ENCODE measurements at places on chromosomes 16 and 17. TPM values are rescaled to one million over a fixed set of nuclear protein-coding genes. Genes with fewer than 3 reads are reported as not detected.

DNA sequence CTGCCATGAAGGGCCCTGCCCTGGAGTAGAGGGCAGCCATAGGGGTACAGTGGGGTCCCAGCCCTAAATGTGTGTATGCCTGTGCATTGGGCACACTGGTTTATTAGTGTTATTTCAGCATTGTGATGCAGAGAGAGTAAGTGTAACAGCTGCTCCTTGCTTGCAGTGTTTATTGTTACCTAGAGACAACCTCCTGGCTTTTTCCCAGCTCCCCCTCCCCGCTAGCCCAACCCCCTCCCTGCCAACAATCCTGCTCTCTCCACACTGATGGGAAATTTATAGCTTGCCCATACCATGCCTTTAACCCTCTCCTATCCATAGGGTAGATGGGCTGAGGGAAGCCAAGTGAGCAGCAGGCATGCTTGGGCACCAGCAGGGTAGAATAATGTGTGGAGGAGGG is 51.3 kb downstream of the NEUROD2 start:
- H3K36me3 ChIP-seq: peaks cover 4% of the 10 kb centered on the region
- H3K4me3 ChIP-seq: no peak overlapping the region
- H3K27ac ChIP-seq: no peak overlapping the region
- no peaks in the 10 kb centered on the region for H3K27me3 ChIP-seq

- DNase-seq: no peak
- no peak overlapping the region for H3K27ac ChIP-seq
- H3K36me3 ChIP-seq: no peaks in the 10 kb centered on the region
- H3K4me1 ChIP-seq: no peaks in the 10 kb centered on the region
- H3K4me3 ChIP-seq: no peak overlapping the region
These were observed 25.3 kb upstream of the RBBP6 start for GRCh38 chr16:24514096-24514495.

DNA sequence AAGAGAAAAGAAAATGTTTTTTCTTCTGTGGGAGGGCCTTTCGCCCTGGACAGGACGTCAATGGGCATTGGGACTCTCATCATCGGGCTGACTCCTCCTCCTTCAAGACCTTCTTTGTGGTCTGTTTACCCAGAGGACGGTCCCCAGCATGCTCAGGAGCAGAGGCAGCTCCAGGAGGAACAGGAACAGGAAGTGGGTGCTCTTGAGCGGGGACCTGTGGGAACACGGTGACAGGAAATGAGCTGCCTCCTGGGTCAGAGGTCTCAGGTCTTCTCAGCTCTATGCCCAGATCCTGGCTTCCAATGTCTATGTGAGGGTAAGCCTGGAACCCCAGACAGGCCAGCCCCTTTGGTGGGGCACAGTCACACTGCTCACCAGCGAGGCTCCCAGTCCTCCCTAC is 12.2 kb downstream of the CD300LD start:
- DNase-seq: no peak
- H3K27ac ChIP-seq: no peak overlapping the region
- peaks cover 4% of the 10 kb centered on the region for H3K4me1 ChIP-seq
- H3K27me3 ChIP-seq: peaks cover 5% of the 10 kb centered on the region

GRCh38 chr17:876272-876671 is 94.1 kb downstream of the MRM3 start:
- H3K27ac ChIP-seq: no peak overlapping the region
- peaks cover 37% of the 10 kb centered on the region for H3K27me3 ChIP-seq
- DNase-seq: peak; percentile 7
- peak overlapping the region; percentile 44 for H3K4me3 ChIP-seq

GRCh38 chr16:32116080-32116479 is 137.0 kb upstream of the TP53TG3D start:
- H3K36me3 ChIP-seq: no peaks in the 10 kb centered on the region
- DNase-seq: no peak
- H3K4me3 ChIP-seq: peak overlapping the region; percentile 81
- H3K27me3 ChIP-seq: no peaks in the 10 kb centered on the region

DNA sequence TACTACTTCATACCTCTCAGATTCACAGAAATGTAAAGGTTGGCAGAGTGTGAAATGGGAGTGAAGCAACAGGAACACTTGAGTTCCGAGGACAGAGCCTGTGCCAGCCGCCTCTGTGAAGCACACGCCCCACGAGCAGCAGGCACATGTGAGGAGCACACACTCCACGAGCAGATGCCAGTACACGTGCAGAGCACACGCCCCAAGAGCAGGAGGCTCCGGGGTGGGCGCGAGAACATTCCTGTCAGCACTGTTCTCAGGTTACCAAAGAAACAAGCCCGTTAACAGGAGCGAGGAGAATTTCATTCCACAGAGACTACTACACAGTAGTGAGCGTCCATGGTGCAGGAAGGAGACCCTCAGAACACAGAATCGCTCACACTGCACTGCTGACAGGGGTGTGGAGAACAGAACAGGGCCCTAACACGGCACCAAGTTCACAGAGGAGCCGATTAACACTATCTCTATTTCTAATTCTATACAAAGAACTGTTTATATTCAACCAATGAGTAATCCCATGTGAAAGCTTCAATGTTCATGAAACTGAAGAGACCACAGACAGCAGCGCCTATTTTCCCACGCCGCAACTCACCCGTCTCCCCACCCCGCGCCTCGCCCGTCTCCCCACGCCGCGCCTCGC is 40.1 kb downstream of the KLHDC4 start:
- no peak overlapping the region for H3K27ac ChIP-seq
- H3K4me1 ChIP-seq: no peaks in the 10 kb centered on the region
- H3K4me3 ChIP-seq: no peak overlapping the region
- no peaks in the 10 kb centered on the region for H3K27me3 ChIP-seq

GRCh38 chr17:76671912-76672262 is 28.3 kb upstream of the ST6GALNAC1 start:
- H3K4me1 ChIP-seq: peaks cover 54% of the 10 kb centered on the region
- peak overlapping the region; percentile 83 for H3K27ac ChIP-seq
- H3K36me3 ChIP-seq: no peaks in the 10 kb centered on the region
- H3K27me3 ChIP-seq: no peaks in the 10 kb centered on the region
- no peak for DNase-seq
- peak overlapping the region; percentile 96 for H3K4me3 ChIP-seq

- H3K27me3 ChIP-seq: peaks cover 6% of the 10 kb centered on the region
- no peaks in the 10 kb centered on the region for H3K36me3 ChIP-seq
These were observed 34.3 kb upstream of the WSCD1 start for GRCh38 chr17:6035801-6036394.

DNA sequence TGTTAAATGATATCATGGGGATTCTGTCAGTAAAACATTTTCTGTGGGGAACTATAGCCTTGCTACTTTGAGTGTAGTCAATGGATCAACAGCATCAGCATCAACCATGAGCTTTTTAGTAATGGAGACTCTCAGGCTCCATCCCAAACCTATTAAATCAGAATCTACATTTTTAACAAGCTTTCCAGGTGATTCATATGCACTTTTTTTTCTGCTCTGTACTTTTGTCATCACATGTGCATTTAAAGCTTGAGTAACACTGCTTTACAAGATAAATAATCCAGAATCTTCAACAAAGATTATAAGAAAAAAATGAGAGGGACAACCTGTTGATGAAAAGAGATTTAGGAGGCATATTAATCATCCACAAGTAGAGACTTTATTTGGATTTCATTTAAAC is 23.5 kb downstream of the NUP93 start:
- H3K27ac ChIP-seq: no peak overlapping the region
- H3K36me3 ChIP-seq: peaks cover 8% of the 10 kb centered on the region
- no peak overlapping the region for H3K4me3 ChIP-seq
- H3K4me1 ChIP-seq: peaks cover 28% of the 10 kb centered on the region
- DNase-seq: no peak

GRCh38 chr16:27853651-27854050 is 209.9 kb downstream of the GSG1L start:
- no peaks in the 10 kb centered on the region for H3K4me1 ChIP-seq
- no peak overlapping the region for H3K27ac ChIP-seq
- no peak overlapping the region for H3K4me3 ChIP-seq
- H3K36me3 ChIP-seq: no peaks in the 10 kb centered on the region

DNA sequence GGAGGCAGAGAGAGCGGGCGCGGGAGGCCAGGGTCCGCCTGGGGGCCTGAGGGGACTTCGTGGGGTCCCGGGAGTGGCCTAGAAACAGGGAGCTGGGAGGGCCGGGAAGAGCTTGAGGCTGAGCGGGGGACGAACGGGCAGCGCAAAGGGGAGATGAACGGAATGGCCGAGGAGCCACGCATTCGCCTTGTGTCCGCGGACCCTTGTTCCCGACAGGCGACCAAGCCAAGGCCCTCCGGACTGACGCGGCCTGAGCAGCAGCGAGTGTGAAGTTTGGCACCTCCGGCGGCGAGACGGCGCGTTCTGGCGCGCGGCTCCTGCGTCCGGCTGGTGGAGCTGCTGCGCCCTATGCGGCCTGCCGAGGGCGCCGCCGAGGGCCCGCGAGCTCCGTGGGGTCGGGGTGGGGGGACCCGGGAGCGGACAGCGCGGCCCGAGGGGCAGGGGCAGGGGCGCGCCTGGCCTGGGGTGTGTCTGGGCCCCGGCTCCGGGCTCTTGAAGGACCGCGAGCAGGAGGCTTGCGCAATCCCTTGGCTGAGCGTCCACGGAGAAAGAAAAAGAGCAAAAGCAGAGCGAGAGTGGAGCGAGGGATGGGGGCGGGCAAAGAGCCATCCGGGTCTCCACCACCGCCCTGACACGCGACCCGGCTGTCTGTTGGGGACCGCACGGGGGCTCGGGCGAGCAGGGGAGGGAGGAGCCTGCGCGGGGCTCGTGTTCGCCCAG is 1.2 kb upstream of the CBX4 start:
- H3K36me3 ChIP-seq: no peaks in the 10 kb centered on the region
- peak; percentile 49 for DNase-seq
- peaks cover 15% of the 10 kb centered on the region for H3K27me3 ChIP-seq
- peaks cover 43% of the 10 kb centered on the region for H3K4me1 ChIP-seq
- peak overlapping the region; percentile 95 for H3K4me3 ChIP-seq

DNA sequence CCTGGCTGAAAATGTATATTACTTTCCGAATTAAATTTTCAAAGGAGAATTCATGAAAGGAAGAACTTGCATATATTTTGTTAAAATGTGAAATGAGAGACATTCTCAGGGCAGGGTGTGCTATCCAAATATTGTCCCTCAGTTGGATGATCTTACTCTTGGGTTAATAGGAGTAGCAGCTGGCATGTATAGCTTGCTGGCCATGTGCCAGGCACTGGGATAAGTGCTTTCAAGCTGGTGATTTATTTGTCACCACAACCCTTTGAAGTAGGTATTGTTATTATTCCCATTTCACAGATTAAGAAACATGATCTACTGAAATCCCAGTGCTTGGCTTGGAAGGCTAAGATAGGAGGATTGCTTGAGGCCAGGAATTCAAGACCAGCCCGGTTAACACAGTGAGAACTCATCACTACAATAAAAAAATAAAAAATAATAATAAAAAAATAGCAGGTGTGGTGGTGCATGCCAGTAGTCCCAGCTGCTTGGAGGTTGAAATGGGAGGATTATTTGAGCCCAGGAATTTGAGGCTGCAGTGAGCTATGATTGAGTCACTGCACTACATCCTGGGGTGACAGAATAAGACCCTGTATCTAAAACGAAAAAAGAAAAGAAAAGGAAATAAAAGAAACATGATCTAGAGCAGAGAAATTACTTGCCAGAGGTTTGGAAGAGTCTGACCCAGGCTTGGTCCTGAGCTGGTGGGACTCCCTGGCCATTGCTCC is 11.6 kb upstream of the MPHOSPH6 start:
- H3K36me3 ChIP-seq: no peaks in the 10 kb centered on the region
- no peak for DNase-seq
- H3K27ac ChIP-seq: peak overlapping the region; percentile 12
- peaks cover 34% of the 10 kb centered on the region for H3K27me3 ChIP-seq
- H3K4me3 ChIP-seq: no peak overlapping the region

DNA sequence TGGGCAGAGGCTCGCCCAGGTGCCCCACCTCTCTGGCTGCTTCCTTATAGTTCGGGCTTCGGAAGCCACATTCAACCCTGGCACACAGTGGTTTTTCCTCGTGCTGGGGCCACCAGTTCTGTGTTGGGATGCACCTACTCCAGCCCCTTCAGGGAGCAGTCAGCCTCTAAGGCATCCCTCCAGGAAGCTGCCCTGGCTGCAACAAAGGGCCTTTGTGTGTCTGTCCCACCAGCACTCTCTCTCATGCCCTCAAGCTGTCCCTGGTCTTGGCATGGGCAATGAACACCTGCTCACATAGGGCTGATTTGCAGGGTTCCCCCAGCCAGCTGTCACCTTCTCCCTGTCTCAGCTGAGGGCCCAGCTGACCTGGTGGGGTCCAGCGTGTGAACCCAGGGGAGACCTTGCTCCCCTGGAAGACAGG is 754 bp upstream of the NOXO1 start:
- peaks cover 4% of the 10 kb centered on the region for H3K36me3 ChIP-seq
- H3K27me3 ChIP-seq: peaks cover 28% of the 10 kb centered on the region
- no peak for DNase-seq
- peaks cover 32% of the 10 kb centered on the region for H3K4me1 ChIP-seq
- H3K27ac ChIP-seq: no peak overlapping the region

- DNase-seq: no peak
- peaks cover 7% of the 10 kb centered on the region for H3K27me3 ChIP-seq
These were observed 16.7 kb downstream of the MMP28 start for GRCh38 chr17:35778641-35779196.

GRCh38 chr16:2339521-2340484 is 725 bp downstream of the ABCA3 start:
- peaks cover 20% of the 10 kb centered on the region for H3K4me1 ChIP-seq
- H3K36me3 ChIP-seq: peaks cover 5% of the 10 kb centered on the region
- peaks cover 10% of the 10 kb centered on the region for H3K27me3 ChIP-seq
- peak; percentile 58 for DNase-seq

- no peaks in the 10 kb centered on the region for H3K36me3 ChIP-seq
- peaks cover 20% of the 10 kb centered on the region for H3K4me1 ChIP-seq
- H3K4me3 ChIP-seq: no peak overlapping the region
- DNase-seq: no peak
- H3K27ac ChIP-seq: peak overlapping the region; percentile 34
These were observed 147.7 kb downstream of the SKAP1 start for GRCh38 chr17:48282303-48282702.

DNA sequence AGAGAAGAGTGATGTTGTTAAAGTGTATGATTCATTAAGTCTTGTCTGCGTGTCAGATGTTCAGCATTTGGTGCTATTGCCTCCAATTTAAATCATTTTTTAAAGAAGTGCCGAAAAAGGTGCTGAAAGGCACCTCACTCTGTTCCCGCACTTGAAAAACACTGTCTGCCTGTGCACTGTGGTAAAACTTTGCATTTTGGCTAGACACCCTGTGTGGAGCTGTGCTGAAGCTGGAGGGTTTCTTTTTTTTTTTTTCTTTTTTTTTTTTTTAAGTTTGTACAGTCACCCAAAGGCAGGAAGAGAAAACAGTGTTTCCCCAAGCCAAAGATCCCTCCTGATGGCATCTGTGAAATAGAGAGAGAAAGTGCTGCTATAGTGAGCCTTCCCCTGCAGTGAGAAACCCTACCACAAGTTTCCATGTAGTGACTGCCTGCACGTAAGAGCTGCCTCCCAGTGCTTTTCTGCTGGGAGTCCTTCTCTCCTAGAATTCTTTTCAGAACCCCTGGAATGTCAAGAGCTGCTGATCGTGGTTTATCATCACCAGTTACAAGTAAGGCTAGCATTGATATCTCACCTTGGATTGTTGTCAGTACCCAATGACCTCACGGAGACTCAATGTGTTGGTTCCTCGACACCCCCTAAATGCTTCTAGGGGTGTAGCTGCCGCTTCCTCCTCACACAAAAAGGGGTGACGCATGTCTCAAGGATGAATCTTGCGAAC is 116.0 kb upstream of the SOX9 start:
- H3K27ac ChIP-seq: peak overlapping the region; percentile 41
- H3K27me3 ChIP-seq: no peaks in the 10 kb centered on the region
- H3K36me3 ChIP-seq: no peaks in the 10 kb centered on the region
- no peak for DNase-seq
- H3K4me3 ChIP-seq: no peak overlapping the region

NPW gene
- total RNA-seq: 1.5 TPM

SLC5A10 gene
- not detected for total RNA-seq

LRRC37B gene
- 48.6 TPM for total RNA-seq

MRPS7 gene
- 43.0 TPM for total RNA-seq

ATP1B2 gene
- total RNA-seq: not detected

TBC1D3H gene
- not detected for total RNA-seq

HOXB8 gene
- not detected for total RNA-seq

C16orf95 gene
- 17.8 TPM for total RNA-seq

CD300A gene
- total RNA-seq: 7.2 TPM

RAB37 gene
- total RNA-seq: 18.1 TPM

TNFRSF17 gene
- total RNA-seq: not detected
